ENCODE measurements at places on chromosomes 7 and 10.

GRCh38 chr10:58157076-58157766, 110.5 kb downstream of the IPMK start:
- DNase-seq: no peak

GRCh38 chr7:101308245-101309085, 13.1 kb downstream of the IFT22 start:
- peak; percentile 77 for DNase-seq

- DNase-seq: peak; percentile 80
Measured at GRCh38 chr7:73718905-73719805, at the start of gene STX1A. Gene STX1A, minus strand, starts transcription at chr7:73719669. Its CDS starts 38 bp downstream, at chr7:73719631.

GRCh38 chr10:24917493-24917892, 34.9 kb downstream of the PRTFDC1 start:
- DNase-seq: no peak

- no peak for DNase-seq
Measured at GRCh38 chr10:44411251-44411650, 26.4 kb upstream of the CXCL12 start.

DNA sequence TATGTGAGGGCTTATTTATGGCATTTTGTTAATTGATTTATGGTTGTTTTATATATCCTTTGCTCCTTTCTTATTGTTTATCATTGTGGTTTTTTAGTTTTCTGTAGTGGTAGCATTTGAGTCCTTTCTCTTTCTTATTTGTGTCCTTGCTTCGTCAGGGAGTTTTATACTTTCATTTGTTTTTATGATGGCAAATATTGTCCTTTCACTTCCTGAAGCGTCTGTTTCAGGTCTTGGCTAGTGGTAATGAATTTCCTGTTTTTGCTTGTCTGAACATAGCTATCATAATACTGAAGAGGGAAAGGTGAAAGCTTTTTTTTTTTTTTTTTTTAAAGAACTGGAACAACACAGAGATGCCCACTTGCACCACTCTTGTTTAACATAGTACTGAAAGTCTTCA, 228.2 kb downstream of the ATRNL1 start:
- no peak for DNase-seq

DNA sequence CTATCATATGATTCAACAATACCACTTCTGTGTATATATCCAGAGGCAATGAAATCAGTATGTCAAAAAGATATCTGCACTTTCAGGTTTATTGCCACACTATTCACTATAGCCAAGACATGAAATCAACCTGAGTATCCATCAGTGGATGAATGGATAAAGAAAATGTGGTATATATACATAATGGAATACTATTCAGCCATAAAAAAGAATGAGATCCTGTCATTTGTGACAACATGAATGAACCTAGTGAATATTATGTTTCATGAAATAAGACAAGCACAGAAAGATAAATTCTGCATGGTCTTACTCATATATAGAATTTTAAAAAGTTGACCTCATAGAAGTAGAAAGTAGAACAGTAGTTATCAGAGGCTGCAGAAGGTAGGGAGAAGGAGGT, 281.1 kb downstream of the BAMBI start:
- no peak for DNase-seq

DNA sequence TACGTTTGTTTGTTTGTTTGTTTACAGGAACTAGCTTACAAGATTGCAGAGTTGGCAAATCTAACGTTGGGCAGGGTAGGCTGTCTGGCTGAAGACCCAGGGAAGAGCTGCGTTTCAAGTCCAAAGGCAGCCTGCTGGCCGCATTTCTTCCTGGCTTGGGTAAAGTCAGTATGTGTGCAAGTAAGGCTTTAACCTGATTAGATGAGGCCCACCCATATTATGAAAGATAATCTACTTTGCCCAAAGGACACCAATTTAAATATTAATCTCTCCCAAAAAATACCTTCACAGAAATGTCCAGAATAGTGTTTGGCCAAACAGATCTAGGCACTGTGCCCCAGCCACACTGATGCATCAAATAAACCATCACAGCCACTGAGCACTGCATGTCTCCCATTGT, 228.9 kb upstream of the HABP2 start:
- DNase-seq: no peak

GRCh38 chr10:81532403-81532802, 342.6 kb upstream of the NRG3 start:
- DNase-seq: no peak

- DNase-seq: no peak
Measured at GRCh38 chr10:127832501-127832900, 60.2 kb downstream of the CLRN3 start.

- no peak for DNase-seq
Measured at GRCh38 chr7:135672560-135673359, 10.4 kb downstream of the STMP1 start.

GRCh38 chr7:139889186-139889871, 60.3 kb downstream of the TBXAS1 start:
- no peak for DNase-seq

DNA sequence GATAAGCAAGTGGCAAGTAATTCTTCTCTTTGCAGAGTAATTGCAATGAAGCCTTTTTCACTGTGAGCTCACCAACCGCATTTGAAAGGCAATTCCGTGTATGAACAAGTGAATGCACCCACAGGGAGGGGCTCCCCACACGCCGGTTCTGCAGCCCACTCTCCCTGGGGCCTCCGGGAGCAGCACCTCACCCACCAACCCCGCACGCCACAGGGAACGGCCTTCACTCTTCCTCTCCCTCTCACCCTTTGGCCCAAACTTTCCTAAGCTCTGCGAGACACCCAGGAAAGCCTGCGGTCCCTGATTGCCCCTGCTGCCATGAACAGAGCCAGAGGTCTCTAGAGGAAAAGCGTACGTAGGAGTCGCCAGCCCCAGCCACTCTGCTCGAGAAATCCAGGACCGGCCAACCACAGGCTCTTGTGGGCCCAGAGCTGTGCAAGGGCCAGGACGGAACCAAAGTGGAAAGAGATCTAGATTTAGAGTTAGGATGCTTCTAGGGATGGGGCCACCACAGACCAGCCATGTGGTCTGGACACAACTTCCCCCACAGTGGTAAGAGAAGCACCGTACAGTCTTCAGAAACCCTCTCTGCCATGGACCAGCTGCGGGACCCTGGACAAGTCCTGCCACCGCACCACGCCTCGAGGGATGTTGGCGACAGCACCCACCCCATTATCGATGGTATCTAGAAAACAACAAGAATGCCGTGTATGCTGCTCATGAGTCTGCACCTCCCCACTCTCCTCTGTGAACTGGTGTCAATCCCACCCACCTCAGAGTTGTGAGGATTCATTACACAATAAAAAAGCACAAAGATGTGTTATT, 3.6 kb downstream of the WDR86 start:
- DNase-seq: no peak

DNA sequence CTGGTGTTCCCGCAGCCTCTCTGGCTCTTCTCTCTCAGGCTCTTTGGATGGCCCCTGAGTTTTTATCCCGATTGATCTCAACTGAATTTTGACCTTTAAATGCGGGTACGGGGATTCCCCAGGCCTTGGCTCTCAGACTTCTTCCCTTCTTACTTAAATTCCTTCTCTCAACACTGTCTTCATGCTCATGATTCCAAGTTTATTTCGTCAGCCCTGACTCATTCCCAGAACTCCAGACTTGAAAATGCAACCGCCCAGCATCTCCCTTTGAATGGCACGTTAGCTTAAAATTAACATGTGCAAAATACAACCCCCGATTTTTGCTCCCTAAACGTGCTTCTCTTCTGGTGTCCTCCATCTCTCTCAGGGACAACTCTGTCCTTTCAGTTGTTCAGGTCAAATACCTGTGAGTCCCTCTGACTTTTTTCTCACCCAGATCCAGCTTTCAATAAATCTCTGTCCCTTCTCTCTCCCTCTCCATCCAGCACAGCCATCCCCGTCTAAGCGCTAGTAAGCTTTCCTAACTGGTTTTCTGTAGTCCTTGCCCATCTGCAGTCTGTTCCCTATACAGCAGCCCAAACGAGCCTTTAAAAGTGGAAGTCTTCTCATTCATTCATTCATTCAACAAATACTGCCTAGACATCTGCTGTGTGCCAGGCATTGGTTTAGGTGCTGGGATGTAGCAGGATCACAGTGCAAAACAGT, 7.1 kb downstream of the HECW1 start:
- DNase-seq: no peak

- DNase-seq: no peak
Measured at GRCh38 chr10:86068231-86069054, 298.2 kb downstream of the GRID1 start.

DNA sequence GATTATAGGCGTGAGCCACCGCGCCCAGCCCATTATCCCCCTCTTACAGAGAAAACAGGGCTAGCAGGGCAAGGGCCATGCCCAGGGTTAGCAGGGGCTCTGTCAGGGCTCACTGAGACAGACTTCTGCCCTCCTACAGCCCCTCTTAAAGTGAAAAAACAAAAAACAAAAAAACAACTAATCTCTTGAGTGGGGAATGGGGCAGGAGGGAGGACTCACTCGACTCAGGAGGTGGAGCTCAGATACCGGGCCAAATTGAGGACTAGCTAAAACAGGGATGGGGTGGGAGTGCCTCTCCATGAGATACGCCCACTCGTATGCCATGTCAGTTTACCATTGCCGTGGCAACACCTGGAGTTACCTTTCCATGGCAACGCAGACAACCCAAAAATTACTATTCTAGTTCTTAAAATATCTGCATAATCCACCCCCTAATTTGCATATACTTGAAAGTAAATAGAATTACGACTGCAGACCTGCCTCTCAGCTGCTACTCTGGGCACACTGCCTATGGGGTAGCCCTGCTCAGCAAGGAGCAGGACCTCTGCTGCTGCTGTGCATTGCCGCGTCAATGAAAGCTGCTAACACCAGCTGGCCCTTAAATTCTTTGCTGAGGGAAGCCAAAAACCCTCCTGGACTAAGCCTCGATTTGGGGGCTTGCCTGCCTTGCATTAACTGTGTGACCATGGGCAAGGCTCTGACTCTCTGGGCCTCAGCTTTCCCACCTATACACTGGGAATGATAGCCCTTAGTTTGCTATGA, 13.4 kb downstream of the SSC4D start:
- DNase-seq: no peak

DNA sequence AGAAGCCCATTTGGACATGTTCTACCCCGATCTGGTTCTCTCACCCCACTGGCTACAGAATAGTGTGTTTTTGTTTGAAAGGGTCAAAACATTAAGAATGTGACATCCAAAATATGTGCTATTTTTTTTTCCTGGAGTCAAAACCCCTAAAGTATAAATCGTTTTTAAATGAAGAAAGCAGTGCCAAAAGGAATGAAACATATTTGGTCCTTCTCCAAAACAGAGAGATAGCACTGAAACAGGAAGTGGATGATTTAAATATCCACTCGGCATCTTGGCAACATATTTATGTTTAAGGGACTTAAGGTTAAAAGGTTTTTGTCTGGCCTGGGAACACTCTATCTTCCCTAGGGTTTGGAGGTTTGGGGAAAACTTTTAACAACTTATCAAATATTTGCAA, 32.3 kb downstream of the CALD1 start:
- no peak for DNase-seq

DNA sequence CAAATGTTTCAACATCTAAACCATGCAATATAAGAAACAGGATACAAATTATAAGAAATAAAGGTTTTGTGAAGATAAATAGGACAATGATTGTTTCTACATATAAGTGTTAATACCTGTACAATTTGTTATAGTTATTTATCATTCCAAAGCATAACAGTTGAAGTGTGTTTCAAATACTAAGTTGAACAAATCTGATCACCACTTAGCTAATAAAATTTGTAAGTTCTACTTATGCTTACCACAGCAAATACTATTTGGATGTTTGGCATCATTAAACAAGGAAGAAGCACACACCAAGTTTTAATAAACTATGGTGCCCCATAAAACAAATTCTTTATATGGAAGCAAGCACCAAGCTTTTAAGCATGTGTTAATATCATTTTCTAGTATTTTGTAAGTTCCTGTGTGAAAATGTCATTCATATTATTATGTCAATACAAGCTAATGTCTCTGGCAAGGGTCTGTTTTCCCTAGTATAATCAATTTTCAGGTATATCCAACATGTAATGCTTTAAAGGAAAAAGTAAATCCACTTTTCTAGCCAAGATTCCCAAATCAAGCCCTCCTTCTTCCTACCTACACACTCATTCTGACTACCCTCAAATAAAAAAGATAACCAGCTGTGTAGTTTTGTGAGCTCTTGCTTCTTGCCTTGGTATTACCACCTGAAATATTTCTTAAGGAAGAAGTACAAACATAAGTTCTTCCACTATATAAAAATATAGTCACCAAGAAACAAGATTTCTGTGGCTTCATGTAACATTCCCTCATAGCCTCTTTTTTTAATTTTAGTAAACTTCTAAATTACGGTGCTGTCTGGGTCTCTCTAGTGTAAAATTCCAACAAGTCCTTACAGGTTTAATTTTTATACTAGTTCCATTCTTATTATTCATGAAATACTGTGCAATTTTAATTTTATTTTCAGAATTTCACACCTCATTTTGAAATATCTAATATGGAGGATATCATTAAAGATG, 9.2 kb downstream of the SKAP2 start:
- no peak for DNase-seq

GRCh38 chr7:137304165-137304564, 39.4 kb downstream of the PTN start:
- DNase-seq: no peak

GRCh38 chr7:133931053-133931452, 196.1 kb upstream of the LRGUK start:
- DNase-seq: no peak

DNA sequence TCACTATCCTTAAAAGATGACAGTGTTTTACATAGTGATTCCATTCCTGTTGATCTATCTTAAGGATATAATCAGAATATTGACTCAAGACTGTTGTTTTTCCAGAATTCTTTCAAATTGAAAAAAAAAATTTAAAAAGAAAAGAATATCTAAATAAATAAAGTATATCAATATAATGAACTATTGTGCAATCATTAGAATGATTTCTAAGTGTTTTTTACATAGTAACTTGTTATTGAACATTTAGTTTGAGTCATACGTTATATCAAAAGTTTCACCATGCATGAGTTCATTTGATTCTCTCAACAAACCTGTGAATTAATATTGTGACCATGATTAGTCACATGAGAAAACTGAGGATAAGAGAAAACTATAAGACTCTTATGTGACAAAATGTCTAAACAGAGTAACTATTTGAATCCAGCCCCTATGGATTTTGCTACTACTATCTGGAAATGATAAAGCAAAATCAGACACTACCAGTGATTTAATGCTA, 46.1 kb downstream of the KLF6 start:
- DNase-seq: no peak

DNA sequence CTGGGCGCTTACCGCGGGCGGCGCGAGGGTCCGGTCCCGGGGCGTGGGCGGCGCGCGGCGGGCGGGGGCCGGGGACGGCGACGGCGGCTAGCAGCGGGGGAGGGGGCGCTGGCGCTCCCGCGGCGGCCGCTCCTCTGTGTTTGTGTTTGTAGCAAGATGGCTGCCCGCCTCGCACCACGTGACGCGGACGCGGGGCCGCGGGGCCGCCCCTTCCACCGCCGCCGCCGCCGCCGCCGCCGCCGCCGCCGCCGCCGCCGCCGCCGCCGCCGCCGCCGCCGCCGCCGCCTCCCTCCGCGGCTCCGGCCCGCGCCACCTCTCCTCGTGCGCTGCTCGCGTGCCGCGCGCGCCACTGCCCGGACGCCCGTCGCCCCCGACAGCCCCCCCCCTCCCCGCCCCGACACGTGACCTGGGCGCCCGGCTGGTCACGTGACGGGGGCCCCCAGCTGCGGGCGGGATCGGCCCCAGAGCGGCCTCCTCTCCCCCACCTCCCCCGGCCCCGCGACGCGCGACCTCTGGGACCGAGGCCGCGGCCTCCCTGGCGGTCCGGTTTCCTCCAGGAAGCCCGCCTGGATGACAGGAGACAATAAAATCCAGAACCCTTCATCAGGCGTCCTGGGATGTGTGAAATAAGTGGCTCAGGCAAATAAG, at the start of gene GIGYF1:
TSS of gene GIGYF1 (minus strand) at position 153 of the 648 bp plus-strand sequence. CDS start 6,012 bp downstream, outside the sequence.
- peak; percentile 82 for DNase-seq

Measured in nephron progenitor cell (in vitro differentiated cells).